ENCODE measurements at places on chromosomes 11 and 22.

DNA sequence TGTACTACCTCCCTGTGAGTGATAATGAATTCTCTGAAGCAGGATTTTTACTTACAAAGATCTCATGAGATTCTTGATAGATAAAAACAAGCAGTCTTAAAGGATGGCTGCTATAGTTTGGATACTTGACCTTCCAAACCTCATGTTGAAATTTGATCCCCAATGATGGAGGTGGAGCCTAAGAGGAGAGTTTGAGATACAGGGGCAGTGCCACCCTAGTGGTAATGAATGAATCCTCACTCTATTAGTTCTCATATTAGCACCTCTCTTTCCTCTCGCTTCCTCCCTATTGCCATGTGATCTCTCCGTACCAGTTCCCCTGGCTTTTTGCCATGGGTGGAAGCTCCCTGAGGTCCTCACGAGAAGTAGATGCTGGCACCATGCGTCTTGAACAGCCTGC, 37.9 kb upstream of the OR8B8 start:
- no peak for DNase-seq

DNA sequence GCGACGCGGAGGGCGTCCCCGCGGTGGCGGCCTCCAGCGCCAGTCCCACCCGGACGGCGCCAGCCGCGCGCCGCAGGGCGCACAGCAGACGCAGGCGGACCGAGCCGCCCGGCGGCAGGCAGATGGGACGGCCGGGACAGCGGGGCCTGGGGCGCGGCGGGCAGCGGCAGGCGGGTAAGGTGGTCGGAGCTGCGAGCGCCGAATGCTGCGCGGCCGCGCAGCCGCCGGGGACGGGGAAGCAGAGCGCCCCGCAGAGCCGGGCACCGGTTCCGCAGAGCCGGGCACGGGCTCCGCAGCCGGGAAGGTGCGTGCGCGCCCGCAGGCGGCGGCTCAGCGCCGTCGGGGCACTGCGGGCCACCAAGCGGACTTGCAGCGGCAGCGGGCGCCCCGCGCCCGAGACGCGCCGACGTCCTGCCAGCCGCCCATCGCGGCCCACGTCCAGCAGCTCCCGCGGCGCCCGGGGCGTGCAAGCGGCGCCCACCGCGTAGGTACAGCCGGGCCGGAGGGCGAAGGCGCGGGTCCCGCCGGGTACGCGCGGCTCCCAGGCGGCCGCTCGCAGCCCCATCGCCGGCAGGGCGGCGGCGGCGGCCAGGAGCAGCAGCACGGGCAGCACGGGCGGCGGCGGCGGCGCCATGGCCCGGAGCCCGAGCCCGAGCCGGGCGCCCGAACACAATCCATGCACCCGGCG, 739 bp downstream of the CELSR1 start:
- no peak for DNase-seq

- no peak for DNase-seq
These were observed 56.5 kb upstream of the NAV2 start for GRCh38 chr11:19656140-19656541.

GRCh38 chr11:117095284-117096161, 2.7 kb downstream of the SIK3 start:
- no peak for DNase-seq

GRCh38 chr11:61091373-61092279, 10.7 kb upstream of the CD5 start:
- no peak for DNase-seq

DNA sequence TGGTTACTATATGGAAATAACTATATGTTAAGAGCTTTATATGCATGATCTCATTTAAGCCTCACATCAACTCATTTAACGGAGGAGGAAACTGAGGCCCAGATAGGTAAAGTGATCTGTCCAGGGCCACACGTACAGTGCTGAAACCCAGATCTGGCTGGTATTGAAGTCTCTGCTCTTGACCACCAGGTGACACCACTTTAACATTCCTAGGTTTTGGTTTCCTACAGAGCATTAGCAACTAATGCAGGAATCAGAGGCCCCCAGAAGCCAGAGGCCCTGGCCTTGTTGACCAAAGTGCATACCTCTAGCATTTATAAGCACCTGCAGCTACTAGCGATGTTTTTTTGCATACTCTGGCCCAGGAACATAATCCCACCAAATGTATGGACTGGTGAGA, 12.9 kb upstream of the LIMK2 start:
- no peak for DNase-seq

DNA sequence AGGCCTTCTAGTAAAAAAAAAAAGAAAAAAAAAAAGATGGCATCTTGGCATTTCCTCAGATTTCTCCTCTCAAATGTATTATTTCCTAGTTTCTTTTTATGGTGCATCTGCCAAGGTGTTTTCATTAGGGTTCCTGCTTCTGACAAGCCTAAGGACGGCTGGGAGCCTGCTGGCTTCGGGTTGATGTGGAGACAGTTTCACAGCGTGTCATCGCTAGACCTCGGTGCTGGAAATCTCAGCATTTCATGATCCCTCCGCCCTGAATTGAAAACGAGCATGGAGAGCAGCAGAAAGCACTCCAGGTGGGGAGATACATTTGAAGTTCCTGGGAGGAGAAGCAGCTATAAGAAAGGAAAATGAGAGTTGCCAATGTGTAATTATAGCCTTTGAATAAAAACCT, 283.9 kb upstream of the CNTN5 start:
- DNase-seq = no peak

Data from NCI-H510A (cell line).